HL-60 (cell line): ENCODE measurements at places on chromosomes 12 and 14.

DNA sequence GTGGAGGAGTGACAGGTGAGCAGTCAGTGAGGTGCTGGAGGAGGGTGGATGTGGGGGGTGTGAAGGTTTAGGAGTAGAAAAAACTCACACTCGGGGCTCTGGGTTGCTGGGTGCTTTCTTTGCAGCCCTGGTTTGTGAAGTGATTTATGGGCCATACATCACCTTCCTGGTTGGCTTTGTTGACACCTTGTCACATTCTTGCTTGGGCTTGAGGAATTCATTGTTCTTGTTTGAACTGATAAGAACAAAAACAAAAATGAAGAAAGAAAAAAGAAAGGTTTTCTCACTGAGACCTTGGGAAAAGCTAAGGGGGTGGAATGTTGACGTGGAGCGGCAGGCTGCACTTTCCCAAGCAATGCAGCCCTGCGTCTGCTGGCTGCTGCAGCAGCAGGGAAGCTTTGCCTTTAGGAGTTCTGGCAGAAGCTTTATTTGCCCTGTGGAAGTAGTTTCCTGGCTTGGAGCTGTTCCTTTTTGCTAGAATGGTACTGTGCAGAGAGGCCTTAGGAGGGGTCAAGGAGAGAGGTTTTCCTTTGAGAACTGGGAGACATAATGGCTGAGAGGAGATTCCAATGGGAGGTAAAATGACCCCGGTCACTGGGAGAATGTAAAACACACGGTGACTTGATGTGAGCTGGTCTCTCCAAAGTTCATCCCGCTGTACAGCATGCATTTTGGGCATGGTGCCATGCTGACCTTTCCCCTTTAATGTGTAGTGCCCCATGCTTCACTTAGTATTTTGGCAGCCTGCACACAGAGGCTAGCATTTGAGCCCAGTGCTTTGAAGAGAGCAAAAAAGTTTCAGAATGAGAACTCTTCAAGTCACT, 52.8 kb downstream of the HMGA2 start:
- DNase-seq: no peak

DNA sequence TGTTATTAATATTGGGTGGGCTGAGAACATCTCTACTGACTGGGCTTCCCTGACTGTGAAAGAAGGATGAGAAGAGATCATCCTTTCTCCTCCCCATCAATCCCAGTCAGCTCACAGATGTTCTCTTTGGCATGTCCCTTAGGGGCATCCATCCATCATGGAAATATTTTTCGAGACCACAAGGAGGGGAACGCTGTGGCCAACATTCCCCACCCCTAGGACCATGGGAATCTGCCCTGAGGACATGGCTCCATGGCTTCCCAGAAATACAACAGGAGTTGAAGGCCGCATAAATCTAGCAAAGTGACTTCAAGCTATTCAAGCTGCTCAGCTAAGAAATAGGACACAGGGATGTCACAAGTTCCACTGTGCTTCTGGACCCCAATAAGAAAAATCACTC, 456.8 kb downstream of the MED13L start:
- no peak for DNase-seq

GRCh38 chr12:1552171-1552570, 42.2 kb downstream of the FBXL14 start:
- no peak for DNase-seq

DNA sequence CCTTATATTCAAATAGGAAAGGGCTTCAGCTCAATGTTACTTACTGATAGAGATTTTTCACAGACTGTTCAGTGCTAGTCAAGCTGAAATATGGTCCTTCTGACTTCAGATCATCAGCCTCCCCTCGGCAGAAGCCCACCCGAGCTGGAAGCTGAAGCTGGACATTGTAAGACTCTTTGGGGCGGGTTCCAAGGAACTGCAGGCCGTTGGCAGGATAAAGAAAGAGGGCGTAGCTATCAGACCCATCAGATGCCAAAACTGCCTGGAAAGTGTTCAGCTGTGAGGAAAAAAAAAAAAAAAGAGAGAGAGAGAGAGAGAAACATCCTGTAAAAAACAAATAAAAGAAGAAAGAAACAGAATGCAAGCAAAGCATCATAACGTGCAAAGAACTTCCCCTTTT, 8.8 kb downstream of the NID2 start:
- DNase-seq: no peak

DNA sequence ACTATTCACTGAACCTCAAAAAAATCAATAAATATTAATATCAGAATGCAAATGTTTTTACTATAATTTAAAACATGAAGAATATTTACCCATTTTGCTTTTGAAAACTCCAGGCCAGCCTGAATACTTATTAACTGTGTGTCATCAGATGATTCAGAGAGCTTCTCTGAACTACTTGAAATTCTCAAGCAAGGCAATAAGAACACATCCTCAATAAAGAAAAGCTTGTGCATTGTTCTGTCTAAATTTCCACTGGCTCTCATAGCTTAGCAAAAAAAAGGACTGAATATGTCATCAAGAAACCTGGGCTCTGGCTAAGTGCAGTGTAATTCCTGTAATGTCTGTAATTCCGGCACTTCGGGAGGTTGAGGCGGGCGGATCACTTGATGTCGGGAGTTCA, 194.1 kb downstream of the BTG1 start:
- DNase-seq: no peak

GRCh38 chr14:67241411-67242167, at the start of gene PALS1:
Gene PALS1 (plus strand): TSS chr14:67241435. CDS start chr14:67279171, 37,736 bp downstream.
- peak; percentile 20 for DNase-seq

- no peak for DNase-seq
Observed at GRCh38 chr14:85536833-85537190, 6.9 kb downstream of the FLRT2 start.

GRCh38 chr14:104082807-104083206, 2.7 kb upstream of the ASPG start:
- DNase-seq: no peak

GRCh38 chr14:80491650-80492049, 280.3 kb upstream of the DIO2 start:
- DNase-seq: no peak

DNA sequence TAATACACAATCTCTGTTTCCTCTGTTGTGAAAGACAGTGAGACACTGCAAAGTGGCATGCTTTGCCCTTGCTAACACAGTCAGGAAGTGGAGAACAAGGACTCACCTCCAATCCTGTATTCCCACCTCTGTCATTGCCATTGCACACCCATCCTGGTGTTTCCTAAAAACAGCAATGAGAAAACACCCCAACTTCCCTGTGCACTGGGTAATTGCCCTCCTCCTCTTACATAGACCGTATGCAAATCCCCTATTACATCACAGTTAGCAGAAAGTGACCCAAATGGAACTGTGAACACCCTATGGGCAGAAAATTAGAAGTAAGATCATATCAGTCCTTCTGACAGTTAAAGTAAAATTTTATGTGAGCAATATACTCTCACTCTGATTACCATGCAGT, 355.5 kb downstream of the BCL11B start:
- no peak for DNase-seq

GRCh38 chr12:67477681-67478265, 170.8 kb upstream of the DYRK2 start:
- no peak for DNase-seq

DNA sequence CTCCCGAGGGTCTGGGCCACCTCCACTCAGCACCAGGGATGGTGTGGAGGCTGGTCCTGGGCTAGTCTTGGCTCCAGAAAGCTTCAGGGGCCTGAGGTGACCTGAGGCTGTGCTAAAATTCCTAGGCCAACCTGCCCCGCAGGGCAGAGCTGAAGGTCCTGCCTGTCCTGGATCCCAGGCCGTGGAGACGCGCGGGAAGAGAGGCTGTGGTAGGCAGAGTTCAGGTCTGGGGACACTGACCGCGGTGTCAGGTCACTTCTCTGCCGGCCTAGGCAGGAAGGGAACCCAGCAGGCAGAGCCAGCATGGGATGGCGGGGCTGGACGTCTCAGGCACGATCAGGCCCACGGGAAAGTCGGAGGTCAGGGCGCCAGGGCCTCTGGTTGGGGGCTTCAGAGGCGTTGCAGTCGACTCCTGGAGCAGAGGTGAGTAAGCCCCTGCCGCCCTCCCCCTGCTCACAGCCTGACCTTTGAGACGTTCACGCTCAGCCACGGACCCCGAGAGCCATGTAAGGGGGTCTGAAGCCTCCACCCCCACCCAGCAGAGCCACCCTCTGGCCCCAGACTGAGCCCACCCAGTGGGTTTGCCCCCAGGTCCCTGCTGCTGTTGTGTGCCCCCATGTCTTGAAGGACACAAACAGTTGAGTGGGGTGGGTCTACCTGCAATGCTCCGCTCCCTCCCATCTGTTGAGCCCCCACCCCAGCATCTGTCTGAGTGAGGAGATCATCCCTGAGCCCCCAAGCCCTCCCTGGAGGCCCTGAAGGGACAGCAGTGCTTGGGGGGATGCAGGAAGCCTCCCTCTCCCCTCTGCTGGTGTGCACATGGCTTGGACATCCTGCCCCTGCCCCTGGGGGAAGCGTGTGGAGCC, 142.7 kb downstream of the KIF26A start:
- DNase-seq: no peak

DNA sequence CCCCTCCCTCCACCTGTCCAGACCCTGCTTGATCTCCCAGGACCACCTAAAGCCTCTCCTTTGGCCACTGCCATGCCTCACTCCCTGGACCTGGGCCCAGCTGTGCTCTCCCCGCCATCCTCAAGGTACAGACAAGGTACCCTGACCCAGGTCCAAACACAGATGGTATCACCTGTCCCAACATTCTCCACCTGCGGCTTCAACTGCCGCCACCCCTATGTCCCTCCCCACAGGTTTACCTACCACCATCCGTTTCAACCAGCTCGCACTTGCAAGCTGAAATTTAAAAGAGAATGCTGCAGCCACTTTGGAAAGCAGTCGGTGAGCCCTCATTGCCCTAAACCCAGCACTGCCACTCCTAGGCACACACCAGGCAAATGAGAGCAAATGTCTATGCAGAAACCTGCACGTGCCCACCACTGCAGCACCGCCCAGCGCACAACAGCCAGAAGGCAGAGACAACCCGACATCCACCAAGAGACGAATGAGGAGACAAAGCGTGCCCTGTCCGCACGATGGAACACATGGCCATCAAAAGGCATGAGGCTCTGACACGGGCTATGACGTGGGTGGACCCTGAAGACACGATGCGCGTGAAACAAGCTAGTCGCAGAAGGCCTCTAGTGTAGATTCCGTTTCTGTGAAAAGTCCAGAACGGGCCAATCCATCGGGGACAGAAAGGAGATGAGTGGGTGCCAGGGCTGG, 71.0 kb downstream of the RFLNA start:
- no peak for DNase-seq

DNA sequence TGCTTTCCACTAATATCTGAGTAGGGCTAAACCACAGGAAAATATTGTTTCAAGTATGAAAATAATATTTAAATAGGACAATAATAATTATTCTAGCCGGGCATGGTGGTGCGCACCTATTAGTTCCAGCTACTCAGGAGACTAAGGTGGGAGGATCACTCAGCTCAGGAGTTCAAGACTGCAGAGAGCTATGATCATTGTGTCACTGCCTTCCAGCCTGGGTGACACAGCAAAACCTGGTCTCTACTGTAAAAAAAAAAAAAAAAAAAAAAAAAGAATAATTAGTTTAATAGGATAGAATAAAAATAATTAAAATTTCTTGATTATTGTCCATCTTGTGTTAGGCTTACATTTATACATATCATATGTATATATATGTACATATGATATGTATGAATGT, 38.5 kb upstream of the BAZ1A start:
- no peak for DNase-seq

DNA sequence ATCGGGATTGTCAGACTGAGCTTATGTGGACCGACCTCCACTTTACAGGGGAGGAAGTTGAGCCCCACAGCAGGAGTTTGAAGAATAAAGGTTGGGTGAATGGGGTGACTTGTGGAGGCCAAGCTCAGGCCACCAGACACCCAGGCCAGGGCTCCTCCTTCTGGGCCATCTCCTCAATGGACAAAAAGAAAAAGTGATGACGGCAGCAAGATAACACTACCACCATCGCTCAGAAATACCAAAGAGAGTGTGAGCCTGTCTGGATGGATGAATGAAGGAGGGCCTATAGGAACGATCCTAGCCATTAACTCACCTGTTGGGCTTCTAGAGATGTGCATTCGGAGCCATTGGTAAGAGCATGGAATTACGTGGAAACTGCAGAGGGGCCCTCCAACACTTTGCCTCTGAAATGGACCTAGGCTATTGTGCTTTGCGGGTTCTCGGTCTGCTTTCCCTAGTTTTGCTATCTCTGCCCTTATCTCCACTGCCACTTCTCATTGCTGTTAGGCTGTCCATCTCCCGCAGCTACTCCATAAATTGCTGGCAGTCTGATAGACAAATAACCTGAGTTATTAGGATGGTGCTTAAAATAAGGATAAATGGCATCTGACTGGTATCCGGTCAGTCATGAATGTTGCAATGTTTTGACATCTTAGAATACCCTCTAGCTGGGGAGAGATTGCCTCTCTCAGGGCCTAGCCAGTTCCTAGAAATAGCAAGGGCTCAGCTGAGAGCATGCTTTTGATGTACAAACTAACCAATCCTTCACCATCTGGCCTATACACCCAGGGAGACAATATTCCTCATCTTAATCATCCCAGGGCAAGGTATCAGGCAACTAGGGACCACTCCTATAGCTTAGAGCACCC, 9.6 kb upstream of the PLEK2 start:
- no peak for DNase-seq

DNA sequence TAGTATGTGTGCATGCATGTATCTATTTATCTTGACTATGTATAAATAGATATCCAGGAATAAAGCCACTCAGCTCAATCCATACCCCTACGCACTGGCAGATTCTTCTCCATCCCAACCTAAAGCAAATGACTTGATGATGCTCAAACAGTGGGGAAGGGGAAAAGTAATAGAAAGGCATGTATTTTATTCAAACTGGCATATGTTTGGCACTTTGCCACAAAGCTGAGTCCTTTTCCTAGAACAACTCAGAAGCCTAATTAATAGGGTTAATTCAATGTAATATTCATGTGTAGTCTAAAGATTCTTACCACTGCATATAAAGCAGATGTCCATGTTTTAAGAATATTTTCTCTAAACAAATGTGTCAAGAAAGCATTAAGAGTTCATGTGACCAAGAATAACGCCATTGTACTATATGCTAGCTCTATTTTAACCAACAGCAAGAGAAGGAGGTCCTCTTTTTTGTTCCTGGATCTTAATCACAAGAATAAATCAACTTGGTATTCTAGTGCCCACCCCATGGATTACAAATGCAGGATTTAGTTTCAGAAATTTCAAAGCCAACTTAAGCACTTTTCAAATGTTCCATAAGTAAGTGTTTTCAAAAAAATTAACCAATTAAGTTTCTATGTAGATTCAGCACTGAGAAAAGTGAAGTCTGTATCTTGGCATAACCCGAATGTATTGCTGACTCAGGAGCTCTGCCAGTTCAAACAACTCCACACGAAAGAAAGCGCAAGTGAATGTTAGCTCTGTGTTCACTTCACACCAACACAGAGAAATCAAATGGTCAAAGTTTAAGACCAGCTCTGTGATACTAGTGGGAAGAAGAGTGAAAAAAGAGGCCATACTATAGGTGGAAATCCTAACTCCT, 233.6 kb downstream of the MED13L start:
- no peak for DNase-seq

GRCh38 chr12:96420277-96420835, 20.1 kb upstream of the CDK17 start:
- DNase-seq: no peak
